ENCODE measurements at places on chromosomes 13 and 19. TPM values are rescaled to one million over a fixed set of nuclear protein-coding genes. Genes with fewer than 3 reads are reported as not detected.

FXYD1 gene
- total RNA-seq, result not detected

GNA15 gene
- total RNA-seq, result 1.9 TPM

OR7D2 gene
- 1.1 TPM for total RNA-seq

PTGIR gene
- 2.4 TPM for total RNA-seq

SRRM5 gene
- not detected for total RNA-seq

GTF2F1 gene
- 166 TPM for total RNA-seq

STX10 gene
- 79.7 TPM for total RNA-seq

CEACAM7 gene
- total RNA-seq, result 26.3 TPM

CEACAM3 gene
- total RNA-seq, result 0.82 TPM

BORCS8 gene
- total RNA-seq, result 132 TPM

TSEN34 gene
- 138 TPM for total RNA-seq

CGB7 gene
- total RNA-seq, result not detected

PKN1 gene
- total RNA-seq, result 29.1 TPM

AMH gene
- total RNA-seq, result not detected

DNA sequence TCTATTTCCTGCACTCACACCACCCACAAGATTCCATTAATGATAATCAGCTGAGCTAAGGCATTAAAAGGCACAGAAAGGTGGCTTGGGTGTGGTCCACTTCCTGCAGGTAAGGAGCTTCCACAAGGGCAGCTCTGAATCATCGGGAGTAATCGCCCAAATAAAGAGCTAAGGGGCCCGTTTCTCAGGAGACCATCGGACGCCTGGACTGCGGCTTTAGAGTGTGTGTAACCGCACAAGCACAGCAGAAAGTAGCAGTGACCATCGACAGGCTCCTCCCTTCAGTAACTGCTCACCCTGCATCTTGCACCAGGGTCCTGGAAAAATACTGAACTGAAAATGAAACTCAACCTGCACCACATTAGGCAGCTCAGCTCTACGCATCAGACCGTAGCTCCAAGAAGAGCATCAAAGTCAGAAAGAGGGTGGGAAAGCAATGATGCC is 6.0 kb downstream of the STK24 start:
- DNase-seq, result peak; percentile 61

- no peak for DNase-seq
Observed at GRCh38 chr13:24355103-24355502, 45.7 kb downstream of the C1QTNF9 start.

GRCh38 chr19:787536-787935 is 9.7 kb upstream of the PTBP1 start:
- DNase-seq, result no peak

GRCh38 chr13:46580362-46580839 is 27.4 kb downstream of the LRCH1 start:
- DNase-seq, result no peak

DNA sequence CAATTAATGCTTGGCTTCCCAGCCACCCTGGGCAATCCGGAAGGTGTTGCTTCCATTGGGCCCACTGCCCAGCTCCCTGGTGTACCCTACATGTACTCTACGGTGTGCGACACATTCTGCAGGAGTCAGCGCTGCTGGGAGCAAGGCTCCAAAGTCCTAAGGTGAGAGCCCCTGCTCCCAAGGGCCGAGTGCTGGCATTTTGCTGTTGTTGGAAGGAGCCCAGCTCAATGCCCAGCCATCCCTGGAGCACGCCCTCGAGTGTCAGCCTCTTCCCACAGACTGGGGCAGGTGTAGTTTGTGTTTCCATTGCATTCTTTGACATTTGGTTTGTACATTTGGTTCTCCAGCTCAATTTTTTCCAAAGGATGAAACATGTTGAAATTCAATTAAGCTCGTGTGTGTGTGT is 64.6 kb downstream of the GGACT start:
- DNase-seq, result no peak

DNA sequence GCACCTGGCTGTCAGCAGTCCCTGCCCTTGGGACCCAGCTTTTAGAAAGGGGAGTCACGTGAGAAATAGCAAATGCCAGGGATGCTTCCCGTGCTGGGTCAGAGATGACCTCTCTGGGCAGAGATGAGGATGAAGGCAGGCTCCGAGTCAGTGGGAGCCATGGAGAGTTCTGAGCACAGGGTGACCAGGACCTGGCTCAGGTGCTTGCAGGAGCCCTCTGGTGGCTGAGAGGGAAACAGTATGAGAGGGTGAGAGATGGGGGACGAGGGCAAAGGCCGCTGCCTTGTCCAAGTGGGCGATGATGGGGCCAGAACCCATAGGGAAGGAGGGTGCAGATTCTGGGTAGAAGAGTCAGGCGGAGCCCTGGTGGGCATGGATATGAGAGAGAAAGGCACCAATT is 15.8 kb downstream of the TMED1 start:
- DNase-seq, result no peak

- DNase-seq, result no peak
Observed at GRCh38 chr13:101394605-101395004, 21.7 kb downstream of the NALCN start.

- no peak for DNase-seq
Observed at GRCh38 chr19:38806371-38806770, 6.4 kb downstream of the LGALS4 start.

GRCh38 chr19:57053401-57053800 is 66.4 kb upstream of the USP29 start:
- no peak for DNase-seq

- DNase-seq, result no peak
Observed at GRCh38 chr19:48596237-48596636, 10.3 kb upstream of the SPACA4 start.

DNA sequence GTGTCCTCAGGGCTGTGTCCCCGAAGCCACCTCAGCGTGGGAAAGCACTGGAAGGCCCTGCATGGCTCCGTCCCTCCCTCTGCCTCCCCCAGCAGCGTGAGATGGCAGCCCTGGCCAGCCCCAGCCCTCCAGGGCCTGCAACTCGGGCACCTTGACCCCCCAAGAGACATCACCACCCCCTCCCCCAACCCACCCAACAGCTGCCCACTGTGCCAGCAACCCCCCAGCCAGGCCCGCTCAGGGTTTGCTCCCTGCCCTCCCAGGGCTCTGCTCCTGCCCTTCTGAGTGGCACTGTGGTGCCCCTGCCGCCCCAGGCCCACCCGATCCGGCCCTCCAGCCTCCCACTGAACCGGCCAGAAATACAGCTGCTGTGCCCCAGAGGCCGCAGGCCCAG is 1.5 kb upstream of the ASPDH start:
- no peak for DNase-seq

- DNase-seq, result no peak
Observed at GRCh38 chr19:6047741-6048251, 62.5 kb downstream of the RFX2 start.

DNA sequence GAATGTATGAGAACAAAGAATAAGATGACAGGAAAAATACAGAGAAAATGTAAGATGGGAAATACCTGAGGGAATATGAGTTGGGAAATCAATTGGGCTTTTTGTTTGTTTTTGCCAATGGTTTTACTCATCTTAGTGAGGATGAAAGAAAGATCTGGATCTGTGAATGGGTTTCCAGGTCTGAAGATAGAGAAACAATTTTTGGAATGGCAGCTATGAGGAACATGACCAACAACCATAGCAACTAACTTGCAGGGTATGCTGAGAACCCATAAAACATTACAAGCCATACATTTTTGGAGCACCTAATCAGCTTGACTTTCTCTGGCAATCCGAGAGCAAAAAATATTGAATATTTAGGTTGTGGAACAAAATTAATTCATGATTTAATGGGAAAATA is 290.0 kb downstream of the KCTD12 start:
- no peak for DNase-seq

- DNase-seq, result peak; percentile 51
Observed at GRCh38 chr19:42216653-42217519, 591 bp downstream of the DEDD2 start.

DNA sequence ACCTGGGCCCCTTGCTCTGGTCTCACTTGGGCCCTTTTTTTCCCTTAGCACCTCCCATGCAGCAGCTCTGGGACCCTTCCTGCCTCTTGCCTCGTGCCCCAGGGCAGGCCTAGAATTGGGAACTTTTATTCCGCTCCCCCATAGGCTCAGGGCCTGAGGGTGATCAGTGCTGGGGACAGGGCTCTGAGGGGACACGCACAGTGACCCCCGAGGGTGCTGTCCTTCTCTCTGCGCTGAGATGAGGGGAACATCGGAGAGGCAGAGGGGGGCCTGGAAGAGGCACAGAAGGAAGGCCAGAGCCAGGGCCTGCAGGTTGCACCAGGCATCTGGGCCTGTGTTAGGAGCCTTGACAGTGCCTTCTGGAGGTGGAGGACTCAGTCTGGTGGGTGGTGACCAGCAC is 10.8 kb downstream of the EPN1 start:
- DNase-seq, result no peak

DNA sequence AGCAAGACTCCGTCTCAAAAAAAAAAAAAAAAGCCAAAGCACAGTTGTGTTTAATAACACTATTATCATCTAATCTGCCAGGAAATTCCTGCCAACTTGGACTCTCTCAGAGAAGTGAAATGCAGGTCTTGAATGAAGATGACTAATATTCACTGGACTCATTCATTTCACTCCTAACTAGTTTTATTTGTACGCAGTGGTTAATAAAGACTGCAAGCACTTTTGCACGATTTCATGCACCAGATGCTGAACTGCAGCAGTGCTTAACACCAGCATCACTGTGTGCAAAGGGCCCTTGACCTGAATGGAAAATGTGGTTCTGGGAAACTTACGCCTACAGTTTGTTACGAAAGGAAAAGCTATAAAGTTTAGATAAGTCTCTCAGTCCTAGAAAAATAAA is 63.3 kb downstream of the DHRS12 start:
- DNase-seq, result no peak

DNA sequence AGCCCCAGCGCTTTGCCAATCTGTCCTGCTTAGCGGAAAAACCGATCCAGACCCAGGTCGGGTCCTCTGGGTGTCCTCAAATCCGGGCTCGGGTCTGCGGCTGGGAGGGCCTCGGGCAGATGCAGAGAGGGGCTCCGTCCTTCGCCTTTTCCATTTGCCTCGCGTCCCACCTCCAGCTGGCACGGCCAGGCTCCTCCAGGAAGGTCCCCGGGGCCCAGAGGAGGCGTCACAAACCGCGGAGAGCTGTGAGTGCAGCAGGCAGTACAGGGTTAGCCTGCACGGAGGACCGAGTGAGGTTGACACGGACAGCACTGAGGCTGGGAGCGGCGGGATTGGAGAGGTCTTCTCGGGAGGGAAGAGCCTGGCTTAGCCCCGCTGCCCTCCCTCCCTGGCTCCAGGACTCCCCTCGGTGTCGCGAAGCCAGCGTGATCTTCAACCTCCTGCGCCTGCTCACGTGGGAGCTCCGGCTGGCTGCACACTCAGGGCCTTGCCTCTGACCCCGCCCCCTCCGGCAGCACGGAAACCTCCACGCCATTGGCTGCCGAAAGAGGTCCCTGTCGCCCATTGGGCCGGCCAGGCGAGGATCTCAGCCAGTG is 2.8 kb upstream of the IFNL2 start:
- no peak for DNase-seq

DNA sequence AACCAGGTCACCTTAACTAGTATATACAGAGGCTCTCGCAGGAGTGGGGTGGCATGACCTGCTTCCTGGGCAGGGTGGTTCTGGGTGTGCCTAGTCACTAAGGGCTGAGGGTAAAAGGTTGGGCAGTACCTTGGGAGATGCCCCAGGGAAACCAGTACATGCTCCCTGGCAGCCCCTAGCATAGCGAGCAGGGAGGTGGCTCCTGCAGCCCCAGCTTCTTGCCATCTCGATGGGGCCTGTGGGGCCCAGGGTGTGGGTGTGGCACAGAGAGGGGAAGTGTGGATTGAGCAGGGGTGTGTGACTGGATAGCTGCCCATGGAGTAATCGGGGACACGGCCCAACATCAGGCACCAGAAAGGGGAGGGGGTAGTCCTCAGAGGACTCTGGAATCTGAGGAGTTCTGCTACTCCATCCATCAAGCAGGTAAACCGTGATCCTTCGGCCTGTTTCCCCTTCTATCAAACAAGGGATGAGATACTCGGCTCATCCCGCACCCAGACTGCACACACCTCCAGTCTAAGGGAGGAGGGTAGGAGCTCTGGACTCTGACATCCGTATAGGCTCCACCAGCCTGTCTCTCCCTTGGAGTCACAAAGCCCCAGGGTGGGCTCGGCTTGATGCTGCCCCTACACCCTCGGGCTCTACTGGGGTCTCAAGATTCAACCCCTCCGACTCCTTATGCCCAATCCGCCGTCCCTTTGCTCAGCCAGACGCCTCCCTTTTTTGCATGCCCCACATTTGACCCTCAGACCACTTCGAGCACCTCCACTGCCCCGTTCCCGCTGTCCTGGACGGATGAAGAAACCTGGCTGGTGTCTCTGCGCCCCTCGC is 1.1 kb downstream of the ZBTB45 start:
- peak; percentile 44 for DNase-seq

DNA sequence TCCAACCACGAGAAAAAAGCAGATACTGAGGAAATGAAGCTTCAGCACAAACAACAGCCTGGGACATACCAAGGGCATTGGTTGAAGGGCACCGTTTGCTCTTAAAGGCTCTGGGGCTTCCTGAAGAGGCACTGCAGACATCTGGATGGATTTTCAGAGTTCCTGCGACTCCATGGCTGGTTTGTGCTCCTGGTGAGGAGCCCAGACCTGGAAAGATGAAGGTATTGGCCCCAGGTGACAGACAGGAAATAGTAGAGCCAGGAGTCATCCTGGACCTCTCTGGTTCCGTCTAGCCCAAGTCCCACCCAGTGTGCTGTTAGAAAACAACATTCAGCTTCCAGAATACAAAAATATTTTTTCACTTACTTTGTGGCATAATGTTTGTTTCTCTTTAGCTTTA is 6.3 kb downstream of the IL17D start:
- no peak for DNase-seq

DNA sequence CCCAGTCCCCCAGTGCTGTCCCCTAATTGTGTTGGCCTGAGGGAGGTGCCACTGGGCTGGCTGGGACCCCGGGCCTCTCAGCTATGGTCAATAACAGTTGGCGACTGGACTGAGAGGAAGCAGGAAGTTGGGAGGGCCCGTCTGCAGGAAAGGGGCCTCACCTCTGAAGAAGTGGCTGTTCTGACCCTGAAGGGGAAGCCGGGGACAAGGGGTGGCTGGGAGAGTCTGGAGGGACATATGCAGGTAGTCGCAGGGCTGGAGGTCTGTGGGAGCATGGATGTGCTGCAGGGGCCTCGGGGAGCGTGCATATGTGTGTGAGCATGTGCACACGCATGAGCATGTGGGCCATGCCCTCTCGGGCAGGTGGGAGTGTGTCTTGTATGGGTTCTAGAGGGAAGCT is 5.9 kb downstream of the PKN1 start:
- no peak for DNase-seq

DNA sequence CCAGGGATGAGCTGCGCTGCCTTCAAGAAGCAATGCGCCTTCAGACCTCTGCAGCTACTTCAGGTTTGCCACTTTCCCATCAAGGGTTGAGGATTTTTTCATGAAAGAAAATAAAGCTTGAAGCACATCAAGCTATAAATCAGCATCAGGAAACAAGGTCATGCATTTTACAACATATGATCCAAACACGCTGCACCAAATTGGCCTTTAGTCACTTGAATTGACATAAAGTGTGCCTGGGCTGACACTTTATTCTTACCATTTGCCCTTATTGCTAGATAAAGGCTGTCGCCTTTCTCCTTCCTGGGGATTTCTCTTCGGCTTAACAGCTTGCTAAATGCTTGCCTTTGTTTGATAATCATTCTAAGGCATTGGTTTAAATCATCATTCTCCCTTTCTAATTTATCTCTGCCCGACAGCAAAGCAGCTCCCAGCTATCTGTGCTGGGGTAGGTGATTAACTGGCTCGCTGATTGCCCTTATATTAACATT is 87.7 kb downstream of the LHFPL6 start:
- DNase-seq, result no peak

- no peak for DNase-seq
Observed at GRCh38 chr13:64591971-64592370, 2638.2 kb downstream of the PCDH9 start.

- no peak for DNase-seq
Observed at GRCh38 chr13:46620471-46620870, 67.5 kb downstream of the LRCH1 start.

- no peak for DNase-seq
Observed at GRCh38 chr13:94210816-94211215, 268.7 kb downstream of the DCT start.

Measured in transverse colon (tissue), 4 donors.